SW480 (cell line): ENCODE measurements at places on chromosomes 11 and 22.
A peak's percentile ranks its signal among the peaks of the same experiment; 100 is the strongest.

DNA sequence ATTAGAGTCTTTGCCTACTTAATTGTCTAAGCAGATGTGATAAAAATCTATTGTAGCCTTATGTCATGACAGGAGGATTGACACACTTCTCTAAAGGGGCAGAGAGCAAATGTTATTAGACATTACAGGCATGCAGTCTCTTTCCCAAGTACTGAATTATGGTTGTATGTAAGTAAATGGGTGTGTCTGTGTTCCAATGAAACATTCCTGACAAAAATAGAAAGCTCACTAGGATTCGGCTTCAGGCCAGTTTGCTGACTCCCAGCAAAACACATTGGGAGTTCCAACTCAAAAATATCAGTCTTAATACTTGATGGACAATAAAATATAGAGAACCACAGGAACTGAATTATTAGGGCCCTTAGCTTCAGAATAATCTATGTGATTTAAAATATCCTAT is 1480.4 kb downstream of the FAM181B start:
- no peak for DNase-seq

DNA sequence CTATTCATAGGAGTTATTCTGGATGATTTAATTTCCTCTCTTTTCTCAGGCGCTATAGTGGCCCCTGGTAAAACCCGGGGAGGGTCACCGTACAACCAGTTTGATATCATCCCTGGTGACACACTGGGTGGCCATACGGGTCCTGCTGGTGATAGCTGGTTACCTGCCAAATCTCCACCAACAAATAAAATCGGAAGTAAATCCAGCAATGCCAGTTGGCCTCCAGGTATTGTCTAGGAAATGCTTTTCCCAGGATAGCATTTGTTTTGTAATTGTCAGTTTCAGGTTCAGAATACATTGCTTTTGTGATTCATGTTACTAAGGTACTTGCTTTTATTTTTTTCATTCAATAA is 35.6 kb upstream of the ADSL start:
- DNase-seq: no peak

GRCh38 chr11:31986201-31986889 is 104.5 kb upstream of the RCN1 start:
- no peak for DNase-seq

DNA sequence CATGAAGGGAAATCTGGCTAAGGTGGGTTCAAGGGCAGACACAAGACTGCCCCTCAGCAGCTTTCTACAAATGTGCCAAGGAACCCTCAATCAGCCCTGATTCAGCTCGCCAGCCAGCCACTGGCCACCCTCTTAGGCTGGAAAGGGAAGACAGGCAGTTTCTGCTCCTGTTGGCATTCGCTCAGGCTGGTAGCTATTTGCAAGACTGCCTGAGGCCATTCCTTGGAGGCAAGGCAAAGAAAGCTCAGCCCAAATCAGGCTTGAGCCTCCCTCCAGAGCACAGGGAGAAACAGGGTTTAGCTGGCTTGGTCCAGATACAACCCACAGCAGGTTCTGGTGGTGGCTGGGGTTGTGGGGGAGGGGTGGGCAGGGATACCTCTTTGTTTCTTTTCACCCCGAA is 19.2 kb downstream of the TP53I11 start:
- no peak for DNase-seq

DNA sequence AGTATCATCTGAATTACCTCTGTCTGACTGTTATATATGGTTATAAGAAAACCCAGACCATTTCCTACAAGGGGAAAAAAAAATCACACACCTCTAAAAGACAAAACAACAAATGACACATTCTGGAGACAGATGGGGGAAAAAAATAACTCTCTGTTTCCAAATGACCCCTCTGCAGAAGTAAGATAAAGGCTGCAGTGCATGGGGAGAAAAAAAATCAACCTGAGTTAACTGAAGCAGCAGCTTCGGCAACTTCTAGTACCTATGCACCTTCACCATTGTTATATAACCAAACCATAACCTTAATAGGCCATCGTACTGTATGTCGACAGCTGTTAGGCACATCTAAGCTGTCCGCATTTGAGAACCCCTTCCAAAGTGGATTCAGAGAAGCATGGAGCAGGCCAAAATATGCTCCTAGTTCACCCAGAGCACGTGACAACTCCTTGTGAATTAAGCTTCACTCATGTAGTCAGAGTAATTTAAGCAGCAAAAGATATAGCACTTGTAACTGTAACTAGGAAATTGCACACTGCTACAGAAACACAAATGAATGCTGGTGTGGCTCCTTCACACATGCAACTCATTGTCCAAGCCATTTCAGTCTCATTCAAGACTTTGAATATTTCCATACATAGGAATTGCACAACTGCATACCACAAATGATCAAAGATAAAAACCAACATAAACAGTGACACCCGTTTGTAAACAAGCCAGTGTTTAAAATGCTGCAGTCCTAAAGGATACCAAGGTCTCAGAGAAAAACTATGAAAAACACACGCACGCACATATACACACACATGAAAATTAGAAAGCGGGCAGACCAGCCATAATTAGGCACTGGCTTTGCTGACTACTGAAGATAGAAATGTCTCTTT is 2.7 kb downstream of the SIK3 start:
- DNase-seq: peak; percentile 61

DNA sequence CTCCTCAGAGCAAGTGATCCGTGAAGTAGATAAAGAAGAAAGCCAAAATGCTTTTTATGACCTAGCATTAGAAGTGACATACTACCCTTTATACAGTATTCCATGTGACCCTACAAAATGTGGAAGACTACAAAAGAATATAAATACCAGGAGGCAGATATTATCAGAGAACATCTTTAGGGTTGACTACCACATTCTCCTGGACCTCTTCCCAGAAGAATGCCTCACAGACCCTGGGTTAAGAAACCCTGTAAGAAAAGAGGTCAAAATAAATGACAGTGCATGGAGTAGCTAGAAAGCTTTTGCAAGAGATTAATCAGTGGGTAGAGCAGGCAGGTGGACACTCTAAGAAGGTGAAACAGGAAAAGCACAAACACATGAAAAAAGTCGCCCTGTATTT is 69.2 kb downstream of the FANCF start:
- DNase-seq: no peak

- no peak for DNase-seq
These were observed 27.8 kb downstream of the LRP5 start for GRCh38 chr11:68340003-68340767.

DNA sequence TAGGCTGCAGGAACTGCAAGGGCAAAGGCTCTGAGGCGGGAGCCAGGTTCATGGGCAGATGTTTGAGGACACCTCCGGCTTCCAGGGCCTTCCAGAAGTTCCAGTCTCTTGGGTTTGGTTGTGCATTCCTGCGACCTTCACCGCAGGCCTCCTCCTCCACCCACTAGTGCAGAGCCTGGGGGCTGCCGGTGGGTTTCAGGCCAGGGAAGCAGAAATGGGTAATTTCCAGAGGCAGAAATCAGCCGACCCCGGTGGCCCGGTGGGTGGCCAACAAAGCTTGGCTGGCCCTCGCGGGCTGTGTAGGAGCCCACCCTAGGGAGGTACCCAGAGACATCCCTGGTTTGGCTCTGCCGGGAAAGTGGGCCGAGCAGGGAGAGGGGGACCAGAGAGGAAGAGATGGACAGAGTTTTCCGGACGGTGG is 417 bp upstream of the PHETA2 start:
- no peak for DNase-seq

- DNase-seq: no peak
These were observed 110.8 kb upstream of the TMEM45B start for GRCh38 chr11:129704831-129705230.
